Activated naive CD4-positive, alpha-beta T cell treated with anti-CD3 and anti-CD28 coated beads, Interleukin-2, amount 10 ng/mL, durations not matched to agents 7 days and 5 days (primary cell): ENCODE measurements at places on chromosomes 7 and 10.

GRCh38 chr10:130038611-130039109, 72.0 kb downstream of the C10orf143 start:
- no peak overlapping the region for H3K4me3 ChIP-seq
- H3K27me3 ChIP-seq = peaks cover 14% of the 10 kb centered on the region
- H3K4me1 ChIP-seq = no peaks in the 10 kb centered on the region
- DNase-seq = no peak
- no peaks in the 10 kb centered on the region for H3K36me3 ChIP-seq
- no peak overlapping the region for H3K27ac ChIP-seq

- no peak overlapping the region for H3K4me3 ChIP-seq
- DNase-seq = peak; percentile 21
- H3K4me1 ChIP-seq = peaks cover 12% of the 10 kb centered on the region
Observed at GRCh38 chr7:3300221-3300650, 816 bp upstream of the SDK1 start.

DNA sequence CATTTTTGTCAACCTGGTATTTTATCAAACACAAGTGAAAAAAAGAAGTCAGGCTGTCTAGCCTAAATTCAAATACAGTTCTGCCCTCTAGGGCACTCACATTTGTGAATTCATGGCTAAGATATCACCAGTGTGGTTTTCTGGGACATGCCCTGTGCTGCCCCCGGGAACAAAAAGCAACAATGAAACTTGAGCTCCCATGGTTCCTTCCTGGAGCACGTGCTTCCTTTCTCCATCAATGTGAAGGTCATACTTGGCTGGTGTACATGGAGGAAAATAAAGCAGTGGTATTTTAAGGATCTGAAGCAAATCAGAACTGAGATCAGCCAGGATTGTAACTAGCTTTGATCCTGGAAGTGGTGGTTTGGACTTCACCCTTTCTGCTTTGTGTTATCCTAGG, 128.9 kb upstream of the FRMD4A start:
- no peaks in the 10 kb centered on the region for H3K36me3 ChIP-seq
- no peak overlapping the region for H3K27ac ChIP-seq
- peaks cover 13% of the 10 kb centered on the region for H3K27me3 ChIP-seq
- H3K4me1 ChIP-seq = no peaks in the 10 kb centered on the region
- no peak overlapping the region for H3K4me3 ChIP-seq
- DNase-seq = no peak

DNA sequence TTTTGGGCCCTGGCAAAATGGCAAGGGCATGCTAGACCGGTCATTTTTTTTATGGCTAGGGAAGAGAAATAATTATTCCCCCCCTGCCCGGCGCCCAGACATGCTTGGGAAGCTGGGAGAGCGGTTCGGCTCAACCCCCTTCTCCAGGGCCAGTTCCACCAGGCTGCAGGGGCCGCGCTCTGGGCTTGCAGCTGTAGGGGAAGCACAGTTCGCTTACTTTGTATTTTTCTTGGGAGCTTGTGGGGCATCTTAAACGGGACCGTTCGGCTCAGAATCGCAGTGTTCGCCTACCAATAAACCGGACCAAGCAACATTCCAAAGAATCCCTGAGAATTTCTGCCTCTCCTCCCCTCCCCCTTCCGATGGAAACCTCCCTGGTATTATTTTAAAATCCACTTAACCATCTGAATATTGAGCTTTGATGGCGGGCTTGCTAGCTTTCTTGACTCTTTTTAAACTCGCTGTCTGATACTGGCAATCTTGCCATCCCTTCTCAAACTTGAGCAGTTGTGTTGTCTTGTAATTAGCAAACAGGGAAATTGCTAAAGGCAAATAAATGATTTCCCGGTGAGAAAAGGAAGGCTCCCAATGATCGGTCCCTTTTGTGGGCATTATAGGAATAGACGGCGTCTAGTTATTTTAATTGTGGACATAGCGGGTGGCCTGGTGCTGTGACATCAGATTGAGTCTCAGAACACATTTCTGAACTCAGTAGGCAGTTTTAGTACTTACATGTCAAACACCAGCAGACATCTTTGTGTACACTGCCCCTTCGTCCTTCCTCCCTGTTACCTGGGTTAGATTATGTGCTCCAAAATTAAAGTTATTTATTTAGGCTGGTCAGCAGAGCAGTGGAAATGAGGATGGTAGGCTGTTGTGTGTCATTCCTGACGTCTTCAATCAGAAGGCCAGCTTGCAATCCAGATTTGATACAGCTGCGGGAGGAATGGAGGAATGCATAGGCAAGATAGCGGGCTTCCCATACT, 3.4 kb downstream of the TCF7L2 start:
- H3K27ac ChIP-seq = no peak overlapping the region
- DNase-seq = no peak
- H3K4me3 ChIP-seq = peak overlapping the region; percentile 73
- H3K36me3 ChIP-seq = peaks cover 3% of the 10 kb centered on the region
- H3K4me1 ChIP-seq = peaks cover 28% of the 10 kb centered on the region

DNA sequence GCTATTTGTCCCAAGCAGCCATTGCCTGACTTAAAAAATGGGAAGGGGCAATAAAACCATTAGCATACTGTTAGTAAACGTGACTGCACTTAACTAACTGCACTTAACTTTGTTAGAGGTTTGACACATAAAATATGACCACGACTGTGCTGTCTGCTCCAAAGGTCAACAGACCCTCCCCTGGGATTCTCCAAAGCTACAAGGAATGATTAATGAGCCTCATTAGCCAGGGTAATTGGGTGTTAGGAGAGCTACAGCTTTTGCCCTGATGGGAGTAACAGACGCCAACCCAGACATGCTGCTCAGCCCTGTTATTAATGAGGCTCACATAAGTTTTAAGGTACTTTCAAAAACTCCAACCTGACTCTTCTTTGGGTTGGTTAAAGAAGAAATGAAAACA, 129.4 kb upstream of the PLPP4 start:
- DNase-seq = no peak
- H3K27ac ChIP-seq = no peak overlapping the region
- H3K4me1 ChIP-seq = no peaks in the 10 kb centered on the region

- no peaks in the 10 kb centered on the region for H3K27me3 ChIP-seq
- no peak overlapping the region for H3K27ac ChIP-seq
- H3K4me1 ChIP-seq = peaks cover 20% of the 10 kb centered on the region
- H3K36me3 ChIP-seq = peaks cover 6% of the 10 kb centered on the region
- no peak overlapping the region for H3K4me3 ChIP-seq
- DNase-seq = peak; percentile 49
Observed at GRCh38 chr7:100053215-100053614, 3.6 kb downstream of the ZSCAN21 start.

GRCh38 chr10:66329147-66329546, 596.7 kb upstream of the LRRTM3 start:
- no peak for DNase-seq
- no peak overlapping the region for H3K4me3 ChIP-seq
- H3K4me1 ChIP-seq = no peaks in the 10 kb centered on the region
- H3K27ac ChIP-seq = no peak overlapping the region
- no peaks in the 10 kb centered on the region for H3K27me3 ChIP-seq

- H3K4me1 ChIP-seq = no peaks in the 10 kb centered on the region
- no peak overlapping the region for H3K27ac ChIP-seq
- H3K27me3 ChIP-seq = no peaks in the 10 kb centered on the region
- no peaks in the 10 kb centered on the region for H3K36me3 ChIP-seq
Observed at GRCh38 chr7:137130751-137131158, 212.8 kb downstream of the PTN start.

- no peak for DNase-seq
- H3K4me3 ChIP-seq = no peak overlapping the region
- H3K36me3 ChIP-seq = peaks cover 3% of the 10 kb centered on the region
- peaks cover 16% of the 10 kb centered on the region for H3K27me3 ChIP-seq
- peaks cover 41% of the 10 kb centered on the region for H3K4me1 ChIP-seq
Observed at GRCh38 chr7:21948887-21949540, 3.3 kb upstream of the CDCA7L start.

DNA sequence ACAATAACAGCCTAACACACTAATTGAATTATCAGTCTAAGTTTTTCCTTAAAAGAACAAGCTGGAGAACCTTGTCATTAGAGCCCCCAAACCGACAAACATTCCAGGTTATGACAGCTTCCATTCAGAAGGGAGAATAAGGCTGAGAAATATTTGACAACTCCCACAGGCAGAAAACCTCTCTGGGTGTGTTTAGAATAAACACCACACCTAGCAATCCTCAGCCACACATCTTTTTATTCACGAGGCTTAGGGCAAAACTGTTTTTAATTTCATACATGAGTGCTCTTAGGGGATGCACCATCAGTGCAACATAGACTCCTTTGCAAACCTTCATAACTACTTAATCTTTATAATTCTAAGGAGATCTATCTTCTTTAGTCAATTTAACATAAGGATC, 24.2 kb downstream of the STN1 start:
- H3K27ac ChIP-seq = peak overlapping the region; percentile 84
- peaks cover 74% of the 10 kb centered on the region for H3K36me3 ChIP-seq
- no peaks in the 10 kb centered on the region for H3K27me3 ChIP-seq
- no peak for DNase-seq
- H3K4me1 ChIP-seq = peaks cover 57% of the 10 kb centered on the region
- no peak overlapping the region for H3K4me3 ChIP-seq

GRCh38 chr10:10626734-10627133, 390.9 kb upstream of the CELF2 start:
- no peaks in the 10 kb centered on the region for H3K36me3 ChIP-seq
- H3K4me3 ChIP-seq = no peak overlapping the region
- no peak for DNase-seq
- no peak overlapping the region for H3K27ac ChIP-seq
- no peaks in the 10 kb centered on the region for H3K4me1 ChIP-seq
- H3K27me3 ChIP-seq = no peaks in the 10 kb centered on the region

DNA sequence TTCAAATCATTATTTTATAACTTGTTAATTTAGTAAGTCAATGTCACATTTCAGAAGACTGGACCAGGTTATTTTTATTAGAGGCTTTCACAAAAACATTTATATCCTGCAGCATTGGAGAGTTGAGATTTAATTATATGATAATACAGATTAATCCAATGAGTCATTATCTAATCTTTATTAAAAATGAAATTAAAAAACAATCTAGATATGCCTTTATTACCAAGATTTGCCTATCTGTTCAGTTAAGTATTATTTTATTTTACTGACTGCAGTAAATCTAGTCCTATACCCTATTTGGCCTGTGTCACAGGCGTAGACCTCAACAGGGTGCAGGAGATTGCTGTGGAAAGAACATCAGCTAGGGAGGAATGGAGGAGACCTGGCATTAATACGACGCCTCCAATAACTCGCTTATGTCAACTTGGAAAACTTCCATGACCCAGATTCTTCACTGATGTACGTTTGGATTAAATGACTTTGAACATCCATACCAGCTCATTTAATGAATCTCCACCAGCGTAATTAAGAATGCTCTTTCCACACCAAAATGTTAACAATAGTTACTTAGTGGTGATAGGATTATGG, 18.2 kb downstream of the PAXIP1 start:
- no peak for DNase-seq
- H3K27ac ChIP-seq = no peak overlapping the region
- H3K4me3 ChIP-seq = no peak overlapping the region
- H3K27me3 ChIP-seq = no peaks in the 10 kb centered on the region
- no peaks in the 10 kb centered on the region for H3K4me1 ChIP-seq
- H3K36me3 ChIP-seq = peaks cover 31% of the 10 kb centered on the region

DNA sequence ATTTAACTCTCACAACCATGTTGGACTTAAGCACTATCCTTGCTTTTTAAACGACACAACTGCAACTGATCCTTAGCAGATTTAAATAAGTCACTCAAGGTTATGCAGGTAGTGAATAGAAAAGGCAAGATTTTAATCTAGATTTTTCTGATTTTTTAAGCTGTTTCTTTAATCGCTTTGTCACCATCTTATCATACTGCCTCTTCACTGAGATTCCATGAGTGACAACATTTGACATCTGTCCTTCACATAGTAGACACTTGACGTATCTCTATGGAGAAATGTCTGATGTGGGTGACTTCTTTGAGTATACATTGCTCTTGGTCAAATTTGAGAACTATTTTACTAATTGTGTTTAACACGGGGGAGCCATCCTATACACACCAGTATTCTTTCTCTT, 839.7 kb downstream of the GATA3 start:
- H3K27me3 ChIP-seq = no peaks in the 10 kb centered on the region
- H3K36me3 ChIP-seq = no peaks in the 10 kb centered on the region
- H3K4me1 ChIP-seq = no peaks in the 10 kb centered on the region
- no peak overlapping the region for H3K27ac ChIP-seq

GRCh38 chr10:126754966-126755365, 84.5 kb upstream of the C10orf90 start:
- no peaks in the 10 kb centered on the region for H3K27me3 ChIP-seq
- no peaks in the 10 kb centered on the region for H3K4me1 ChIP-seq
- H3K36me3 ChIP-seq = no peaks in the 10 kb centered on the region
- no peak overlapping the region for H3K4me3 ChIP-seq
- no peak overlapping the region for H3K27ac ChIP-seq

GRCh38 chr7:48011951-48012350, 17.0 kb downstream of the SUN3 start:
- no peaks in the 10 kb centered on the region for H3K36me3 ChIP-seq
- no peak for DNase-seq
- H3K27ac ChIP-seq = no peak overlapping the region
- peaks cover 13% of the 10 kb centered on the region for H3K27me3 ChIP-seq
- no peaks in the 10 kb centered on the region for H3K4me1 ChIP-seq
- H3K4me3 ChIP-seq = no peak overlapping the region

DNA sequence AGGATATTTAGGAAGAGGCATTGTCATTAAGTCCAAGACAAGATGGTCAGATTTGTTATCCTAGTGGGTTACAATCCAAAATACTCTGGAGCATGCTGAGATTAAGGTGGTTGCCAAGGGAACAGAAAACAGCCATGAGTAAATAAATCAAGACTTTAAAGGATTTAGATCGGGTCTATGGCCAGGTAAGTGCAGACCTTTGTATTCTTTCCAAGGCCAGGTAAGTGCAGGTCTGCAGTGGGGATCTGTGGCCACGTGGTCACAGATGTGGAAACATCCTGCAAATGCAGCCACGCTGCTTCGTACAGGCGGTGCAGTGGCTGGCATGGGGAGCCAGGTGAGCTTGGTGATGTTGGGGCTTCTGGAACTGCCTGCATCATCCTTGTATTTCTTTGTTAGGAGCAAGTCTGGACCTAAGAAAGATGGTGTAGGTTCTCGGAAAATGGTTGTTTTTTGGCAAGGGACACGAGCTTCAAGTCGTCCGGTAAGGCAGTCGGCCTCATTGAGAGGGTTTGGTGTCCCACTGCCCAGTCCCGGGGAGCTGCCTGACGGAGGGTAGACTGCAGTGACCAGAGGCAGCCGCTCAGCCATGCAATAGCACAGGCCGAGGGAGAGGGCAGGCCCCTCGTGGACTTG, 21.8 kb downstream of the ZNF775 start:
- H3K4me1 ChIP-seq = peaks cover 27% of the 10 kb centered on the region
- H3K36me3 ChIP-seq = peaks cover 7% of the 10 kb centered on the region
- no peaks in the 10 kb centered on the region for H3K27me3 ChIP-seq
- no peak overlapping the region for H3K27ac ChIP-seq
- DNase-seq = peak; percentile 20
